ENCODE measurements at places on chromosomes 7 and 10.

- peak; percentile 20 for DNase-seq
Measured at GRCh38 chr7:113113912-113114311, 4.4 kb downstream of the SMIM30 start.

GRCh38 chr10:94287336-94287735 is 75.4 kb downstream of the NOC3L start:
- peak; percentile 59 for DNase-seq

DNA sequence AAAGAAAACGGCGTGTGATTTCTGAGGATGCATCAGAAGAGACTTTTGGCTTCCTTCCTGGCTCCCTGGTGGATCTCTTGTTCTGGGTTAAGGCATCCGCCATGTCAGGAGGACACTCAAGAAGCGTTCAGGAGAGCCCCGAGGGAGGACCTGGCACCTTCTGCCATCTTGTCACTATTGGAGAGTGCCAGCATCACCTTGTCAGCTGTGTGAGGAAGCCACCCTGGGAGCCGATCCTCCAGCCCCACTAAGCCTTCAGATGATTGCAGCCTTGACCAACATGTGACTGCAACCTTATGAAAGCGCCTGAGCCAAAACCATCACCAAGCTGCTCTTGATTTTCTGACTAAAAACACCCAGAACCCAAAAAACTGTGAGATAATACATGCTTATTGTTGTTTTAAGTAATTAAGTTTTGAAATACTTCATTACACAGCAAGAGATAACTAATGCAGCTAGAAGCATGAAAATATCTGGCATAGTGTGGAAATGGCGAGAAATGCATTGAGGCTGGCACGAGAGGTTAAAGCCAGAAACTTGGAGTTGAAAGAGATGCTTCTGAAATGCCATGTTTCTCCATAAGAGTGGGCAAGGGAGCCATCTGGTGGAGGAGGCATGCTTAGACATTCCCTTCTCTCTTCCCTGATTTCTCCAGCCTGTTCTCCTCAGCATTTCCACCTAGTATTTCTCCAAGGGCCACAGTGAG is 5.4 kb upstream of the ZFYVE27 start:
- peak; percentile 82 for DNase-seq

GRCh38 chr10:33602278-33602677 is 267.8 kb upstream of the NRP1 start:
- no peak for DNase-seq

- DNase-seq, result no peak
Measured at GRCh38 chr7:111710839-111711380, 148.6 kb upstream of the IMMP2L start.

- DNase-seq, result no peak
Measured at GRCh38 chr10:78656417-78657162, 412.2 kb upstream of the ZMIZ1 start.

DNA sequence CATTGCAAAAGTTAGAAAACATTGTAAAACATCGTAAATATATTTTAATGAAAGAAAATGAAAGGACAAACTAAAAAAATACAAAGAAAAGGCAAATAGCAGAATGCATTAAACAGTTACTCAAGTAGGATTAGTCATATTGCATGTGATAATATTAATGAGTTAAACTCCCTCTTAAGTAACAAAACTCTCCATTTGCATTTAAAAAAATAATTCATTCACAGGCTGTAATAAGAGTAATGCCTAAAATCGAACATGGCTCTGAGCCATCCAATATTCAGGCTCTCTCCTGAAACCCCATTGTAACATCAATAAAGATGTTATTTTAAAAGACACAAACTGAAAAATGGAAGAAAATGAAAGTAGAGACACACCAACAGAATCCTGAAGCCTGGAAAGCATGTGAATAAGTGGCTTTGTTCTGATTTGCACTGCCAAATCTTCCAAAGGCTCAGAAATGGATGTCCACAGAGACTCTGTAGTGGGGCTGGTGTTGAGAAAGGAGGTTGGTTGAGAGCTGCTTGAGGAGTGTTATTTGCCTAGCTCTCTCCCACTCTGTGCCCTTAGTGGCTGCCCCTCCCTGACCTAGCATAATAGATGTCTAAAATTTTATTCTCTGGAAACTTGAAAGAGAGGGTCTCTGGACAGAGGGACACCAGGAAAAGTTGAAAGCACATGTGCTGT is 268.3 kb upstream of the MEOX2 start:
- DNase-seq, result no peak
